ENCODE measurements at places on chromosomes 7 and 10.

DNA sequence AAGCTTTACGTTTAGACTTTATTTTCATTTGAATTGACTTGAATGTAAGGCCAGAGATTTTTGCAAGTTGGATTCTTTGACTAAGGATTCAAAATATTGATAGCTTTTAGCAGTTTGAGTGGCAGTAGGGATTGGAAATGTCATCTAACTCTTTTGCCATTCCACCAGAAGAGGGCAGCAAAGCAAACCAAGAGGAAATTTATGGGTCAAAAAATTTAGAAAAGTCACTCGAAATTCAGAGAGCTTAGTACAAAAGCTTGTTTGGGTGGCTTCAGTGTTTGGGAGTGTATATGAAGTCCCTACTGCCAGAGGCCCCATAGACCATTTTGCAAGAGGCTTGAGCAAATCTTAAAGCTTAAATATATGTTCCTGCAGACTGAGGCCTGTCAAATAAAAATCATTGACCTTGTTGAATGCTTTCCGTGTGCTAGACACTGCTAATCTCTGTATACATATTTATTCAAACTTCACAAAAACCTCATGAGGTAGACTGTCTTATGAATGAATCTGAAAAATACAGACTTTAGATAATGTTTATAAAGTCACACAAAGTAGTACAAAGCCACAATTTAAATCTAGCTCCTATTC lies 44.6 kb upstream of the RSBN1L start:
- DNase-seq = no peak

- no peak for DNase-seq
Observed at GRCh38 chr7:70706204-70706603, 425.7 kb upstream of the GALNT17 start.

GRCh38 chr7:28309704-28310459 lies 102.4 kb upstream of the CREB5 start:
- no peak for DNase-seq

DNA sequence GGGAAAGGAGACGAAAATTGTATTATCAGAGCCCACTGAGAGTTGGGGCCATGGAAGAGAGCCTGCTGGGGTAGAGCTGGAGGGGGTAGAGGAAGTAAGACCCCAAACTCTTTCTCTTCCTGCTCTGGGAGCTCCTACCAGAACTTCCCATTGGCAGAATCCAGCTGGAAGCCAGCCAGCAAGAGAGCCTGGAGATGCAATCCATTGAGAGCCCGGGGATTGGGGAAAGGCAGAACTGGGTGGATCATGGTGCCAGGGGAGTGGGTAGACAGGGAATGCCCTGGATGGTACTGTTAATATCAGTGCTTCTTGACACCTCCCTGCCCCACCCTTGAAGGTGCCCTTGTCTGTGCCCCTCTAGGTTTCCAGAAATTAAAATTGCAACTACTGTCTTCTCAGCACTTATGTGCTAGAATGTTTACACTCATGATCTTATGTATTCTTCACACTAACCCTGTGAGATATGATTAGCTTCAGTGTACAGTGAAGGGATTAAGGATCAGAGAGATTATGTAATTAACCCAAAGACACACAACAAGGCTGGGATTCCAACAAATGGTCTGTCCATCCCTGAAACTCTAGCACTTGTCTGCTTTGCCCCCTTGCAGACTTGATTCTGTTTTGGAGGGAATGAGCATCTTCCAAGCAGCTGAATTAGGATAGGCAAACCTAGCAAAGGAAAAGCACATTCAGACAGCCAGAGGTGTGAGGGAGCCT lies 154.1 kb downstream of the C10orf105 start:
- no peak for DNase-seq

GRCh38 chr10:50511492-50512213 lies 112.1 kb downstream of the SGMS1 start:
- DNase-seq = no peak

DNA sequence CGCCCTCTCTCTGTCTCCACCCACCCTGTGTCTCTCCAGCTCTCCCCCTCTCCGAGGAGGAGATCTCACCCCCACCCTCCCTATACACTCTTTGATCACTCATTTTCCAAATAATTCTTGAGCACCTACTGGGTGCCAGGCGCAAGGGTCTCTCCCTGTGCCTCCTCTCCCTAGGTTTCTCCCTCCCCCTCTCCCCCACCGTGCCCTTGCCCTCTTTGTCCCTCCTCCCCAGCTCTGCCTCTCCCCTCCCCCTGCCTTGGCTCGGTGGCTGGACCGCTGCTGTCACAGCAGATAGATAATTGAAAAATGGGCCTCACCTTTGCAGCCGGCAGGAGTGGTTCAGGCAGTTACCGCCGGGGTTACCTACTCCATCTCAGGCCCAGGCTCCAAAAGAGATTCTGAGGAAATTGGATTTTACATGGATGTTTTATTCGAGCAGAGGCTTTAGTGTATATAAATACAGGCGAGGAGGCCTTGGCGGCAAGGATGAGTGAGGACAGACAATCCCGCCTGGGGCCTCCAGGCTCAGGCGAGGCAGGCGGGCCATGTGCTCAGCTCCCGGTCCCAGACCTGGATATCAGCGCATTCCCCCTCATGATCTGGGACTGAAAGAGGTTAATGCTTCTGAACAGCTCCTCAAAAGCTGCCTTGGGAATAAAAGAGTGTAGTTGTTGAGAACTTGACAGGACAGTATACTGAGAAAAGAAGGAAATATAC lies 60.8 kb upstream of the BTRC start:
- no peak for DNase-seq

- no peak for DNase-seq
Observed at GRCh38 chr10:61024151-61024855, 80.3 kb upstream of the RHOBTB1 start.

GRCh38 chr10:89367529-89367928 lies 10.3 kb upstream of the IFIT1B start:
- no peak for DNase-seq

DNA sequence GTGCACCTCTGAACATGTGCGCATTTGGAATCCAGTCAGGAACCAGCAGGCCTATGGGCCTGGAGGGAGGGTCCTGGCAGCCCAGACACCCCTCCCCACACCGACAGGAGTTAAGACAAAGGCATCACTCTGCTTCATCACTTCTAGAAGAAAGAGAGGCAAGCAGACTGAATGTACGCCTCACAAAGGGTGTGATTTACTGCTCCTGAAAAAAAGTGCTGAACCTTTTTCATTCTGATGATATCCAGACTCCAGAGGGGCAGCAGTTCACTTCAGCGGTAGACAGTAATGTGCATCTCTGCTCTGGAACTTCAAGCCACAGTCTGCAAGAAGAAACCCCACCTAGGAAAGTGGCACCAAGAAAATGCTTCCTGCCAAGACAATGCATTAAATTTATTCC lies 88.2 kb upstream of the TMEM72 start:
- DNase-seq = no peak

DNA sequence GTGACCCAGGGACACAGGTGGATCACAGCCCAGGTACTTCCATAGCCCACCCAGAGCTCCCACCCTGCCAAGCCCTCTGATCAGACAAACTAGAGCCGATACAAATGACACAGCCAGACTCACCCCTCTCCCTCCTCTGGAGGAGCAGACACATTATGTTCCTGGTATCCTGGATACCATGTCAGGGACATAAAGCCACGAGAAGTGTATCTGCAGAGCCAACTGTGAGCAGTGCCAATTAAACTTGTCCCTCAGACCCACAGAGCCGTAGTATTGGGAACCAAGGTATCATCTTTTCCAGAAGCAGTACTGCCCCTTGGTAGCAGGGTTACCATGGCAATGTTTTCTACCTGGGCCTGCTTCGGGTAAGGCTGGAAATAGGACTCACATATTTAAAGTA lies 47.3 kb upstream of the CPXM2 start:
- no peak for DNase-seq

DNA sequence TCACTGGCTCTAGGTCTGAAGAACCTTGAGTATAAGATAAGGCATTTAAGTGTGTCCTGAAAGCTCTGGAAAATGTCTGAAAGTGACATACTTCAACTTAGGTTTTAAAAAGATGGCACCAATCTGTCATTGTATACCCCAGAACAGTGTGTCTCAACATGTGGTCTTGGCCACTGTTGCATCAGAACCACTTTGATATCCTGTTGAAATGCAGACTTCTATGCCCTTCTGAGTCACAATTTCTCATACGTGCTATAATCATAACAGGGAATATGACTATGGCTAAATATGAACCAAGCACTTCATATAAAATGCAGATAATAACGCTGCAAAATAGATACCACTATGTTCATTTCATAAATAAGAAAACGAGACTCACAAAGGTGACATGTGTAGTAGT lies 38.0 kb upstream of the GPAM start:
- DNase-seq = no peak

- no peak for DNase-seq
Observed at GRCh38 chr7:151895008-151895630, 18.2 kb upstream of the PRKAG2 start.

- DNase-seq = no peak
Observed at GRCh38 chr10:73043319-73043718, 53.3 kb downstream of the P4HA1 start.

DNA sequence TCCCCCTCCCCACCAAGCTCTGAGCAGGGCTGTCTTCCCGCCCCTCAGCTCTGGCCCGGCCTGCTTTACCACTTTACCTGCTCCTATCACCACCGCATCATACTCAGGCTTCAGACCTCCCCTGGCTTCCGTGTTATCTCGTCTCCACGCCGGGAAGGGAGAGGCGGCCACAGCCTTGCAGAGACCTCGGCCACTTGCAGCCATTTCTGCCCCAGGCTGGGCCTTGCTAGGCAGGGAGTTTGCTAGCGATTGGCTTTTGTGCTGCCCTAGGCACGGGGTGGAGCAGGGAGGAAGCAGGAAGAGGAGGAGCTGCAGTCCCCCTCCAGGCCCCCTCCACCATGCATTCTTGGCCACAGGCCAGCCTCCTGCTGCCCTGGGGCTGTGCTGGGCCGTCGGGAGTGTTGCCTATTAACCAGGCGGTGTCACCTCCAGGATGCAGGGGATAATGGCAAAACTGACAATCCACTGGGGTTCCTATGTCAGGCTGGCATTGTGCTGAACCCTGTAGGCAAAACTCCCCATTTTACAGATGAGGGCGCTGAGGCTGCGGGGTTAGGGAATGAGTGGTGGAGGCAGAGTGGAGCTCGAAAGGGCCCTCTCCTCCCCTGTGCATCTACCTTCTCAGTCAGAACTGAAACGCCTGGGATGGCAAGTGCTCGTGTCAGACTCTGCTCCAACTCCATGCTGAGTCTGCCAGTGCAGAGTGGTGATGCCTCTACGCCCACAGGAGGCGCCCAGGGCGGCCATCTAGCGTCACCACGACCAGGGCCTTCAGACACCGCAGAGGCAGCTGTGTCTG lies at the start of gene PYROXD2:
PYROXD2 (minus strand) TSS at position 251 of the 799 bp plus-strand sequence; CDS start at position 204, 47 bp downstream.
- DNase-seq = peak; percentile 75

DNA sequence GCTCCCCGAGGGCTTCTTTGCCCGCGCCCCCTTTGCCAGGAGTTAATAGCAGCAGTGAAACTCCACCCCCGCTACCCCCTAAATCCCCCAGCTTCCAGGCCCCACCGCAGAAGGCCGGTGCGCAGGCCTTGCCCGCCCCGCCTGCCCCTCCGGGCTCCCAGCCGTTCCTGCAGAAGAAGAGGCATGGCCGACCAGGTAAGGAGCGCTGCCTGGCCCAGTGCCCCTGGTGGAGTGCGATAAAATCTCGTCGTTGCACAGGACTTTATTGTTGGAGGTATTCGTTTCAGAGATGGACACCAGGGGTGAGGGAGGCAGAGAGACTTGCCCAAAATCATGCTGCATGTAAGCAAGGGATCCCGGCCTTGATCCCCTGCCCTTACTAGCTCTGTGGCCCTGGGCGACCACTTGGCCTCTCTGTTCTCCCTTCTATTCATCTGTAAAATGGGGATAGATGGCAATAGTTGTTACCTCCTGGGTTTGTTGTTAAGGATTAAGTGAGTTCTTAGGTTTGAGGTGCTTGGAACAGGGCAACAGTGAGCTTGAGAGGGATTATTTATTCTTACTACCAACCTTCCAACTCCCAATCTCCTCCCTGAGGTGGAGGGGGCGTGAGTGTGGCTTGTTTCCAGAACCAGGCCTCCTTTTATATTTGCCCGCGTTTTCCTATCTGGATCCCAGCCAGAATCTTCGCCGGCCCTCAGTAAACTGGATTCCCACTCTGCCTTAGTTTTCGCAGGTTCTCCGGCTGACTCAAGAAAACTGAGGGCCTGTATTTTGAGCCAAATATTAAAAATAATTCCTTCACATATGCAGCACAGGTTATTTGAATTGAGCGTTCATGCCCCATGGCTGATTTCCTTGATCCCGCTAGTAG lies 78.3 kb downstream of the WIPF3 start:
- no peak for DNase-seq

DNA sequence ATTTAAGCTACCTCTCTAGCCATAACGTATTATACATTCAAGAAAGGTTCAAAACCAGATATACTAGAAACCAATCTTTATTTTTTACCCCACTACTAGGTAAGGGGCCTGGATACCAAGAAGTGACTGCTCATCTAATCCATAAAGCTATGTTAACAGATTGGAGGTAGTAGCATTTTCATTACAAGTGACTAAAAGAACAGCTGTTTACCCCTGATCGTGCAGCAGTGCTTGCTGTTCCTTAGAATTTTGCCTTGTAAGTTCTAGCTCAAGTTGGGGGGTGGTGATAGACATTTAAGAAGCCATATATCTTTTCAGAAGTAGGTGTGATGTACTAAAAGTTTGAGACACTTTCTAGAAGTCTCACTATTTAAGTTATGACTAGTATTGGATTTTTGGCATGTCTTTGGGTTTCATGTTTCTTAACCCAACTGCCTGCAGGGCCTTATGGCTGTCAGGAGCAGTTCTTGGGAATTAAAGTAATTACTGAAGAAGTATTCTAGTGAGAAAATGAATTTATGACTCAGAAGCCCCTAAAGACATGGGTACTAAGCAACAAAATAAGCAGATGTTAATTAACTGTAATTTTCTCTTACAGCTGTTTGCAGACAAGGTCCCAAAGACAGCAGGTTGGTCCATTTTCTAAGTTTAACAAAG lies 2.3 kb downstream of the PPIA start:
- DNase-seq = no peak

DNA sequence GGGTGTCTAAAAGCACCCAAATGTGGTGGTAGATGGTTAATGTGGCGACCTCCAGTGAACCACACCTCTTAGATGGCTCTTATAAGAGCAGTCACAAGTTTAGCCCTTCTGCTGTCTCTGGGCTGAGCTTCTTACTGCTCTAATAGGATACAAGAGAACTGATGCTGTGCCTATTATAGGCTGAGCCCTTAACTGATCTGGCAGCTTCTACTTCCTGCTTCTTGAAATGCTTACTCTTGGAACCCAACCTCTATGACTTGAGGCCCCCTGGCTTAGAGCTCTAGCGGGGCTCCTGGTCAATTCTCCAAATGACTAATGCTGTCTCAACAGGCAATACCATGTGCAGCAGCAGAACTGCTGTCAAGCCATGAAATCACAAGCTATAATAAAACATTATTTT lies 35.0 kb upstream of the LSM8 start:
- no peak for DNase-seq
